ENCODE measurements at places on chromosomes 1 and 21. TPM values are rescaled to one million over a fixed set of nuclear protein-coding genes. Genes with fewer than 3 reads are reported as not detected.

The C1orf116 gene
- not detected for total RNA-seq

The SASS6 gene
- total RNA-seq = 17.1 TPM

The HRNR gene
- total RNA-seq = not detected

The CTSE gene
- not detected for total RNA-seq

The LGALS8 gene
- 99.5 TPM for total RNA-seq

The MAP3K7CL gene
- total RNA-seq = 5.0 TPM

The NT5C1A gene
- total RNA-seq = not detected

The FCRL6 gene
- not detected for total RNA-seq

The OR10Z1 gene
- not detected for total RNA-seq

The CLCA4 gene
- not detected for total RNA-seq

The S100A6 gene
- 444 TPM for total RNA-seq

The GJA8 gene
- total RNA-seq = not detected

The CFAP410 gene
- 16.0 TPM for total RNA-seq

The FAM72D gene
- 17.0 TPM for total RNA-seq

The PKNOX1 gene
- total RNA-seq = 30.1 TPM

The DIRAS3 gene
- total RNA-seq = not detected

The GRHL3 gene
- not detected for total RNA-seq

The FNDC5 gene
- total RNA-seq = not detected

The UBE2Q1 gene
- total RNA-seq = 131 TPM

The KCND3 gene
- not detected for total RNA-seq

The TMEM9 gene
- total RNA-seq = 15.2 TPM

The OR2T33 gene
- not detected for total RNA-seq

The REN gene
- total RNA-seq = not detected

The OVAAL gene
- not detected for total RNA-seq

The C1orf226 gene
- total RNA-seq = not detected

The NLRP3 gene
- total RNA-seq = 1.4 TPM

The ETNK2 gene
- 0.25 TPM for total RNA-seq

The OR10K1 gene
- total RNA-seq = not detected

The DRAXIN gene
- total RNA-seq = 0.54 TPM

The LMOD1 gene
- not detected for total RNA-seq

The TMEM51 gene
- not detected for total RNA-seq

The OR2T35 gene
- total RNA-seq = not detected

The F5 gene
- 12.2 TPM for total RNA-seq

The CELA2B gene
- total RNA-seq = not detected

The GNAI3 gene
- total RNA-seq = 8.8 TPM

The TLCD4 gene
- total RNA-seq = 0.04 TPM

The COL24A1 gene
- not detected for total RNA-seq

The CHIA gene
- total RNA-seq = not detected

The DPT gene
- not detected for total RNA-seq

The B3GALT2 gene
- 1.3 TPM for total RNA-seq

The ESRRG gene
- total RNA-seq = not detected

The FCRL1 gene
- not detected for total RNA-seq

The ZSWIM5 gene
- total RNA-seq = 0.62 TPM

The MX2 gene
- 117 TPM for total RNA-seq

The NECTIN4 gene
- total RNA-seq = not detected

The WDR64 gene
- 0.21 TPM for total RNA-seq

The BSND gene
- 0.05 TPM for total RNA-seq

The ZNF362 gene
- 21.8 TPM for total RNA-seq

The DIP2A gene
- 62.1 TPM for total RNA-seq

The HSD3B2 gene
- total RNA-seq = not detected
